Fibroblast of skin of right biceps (primary cell): ENCODE measurements at places on chromosomes 3 and 15.

DNA sequence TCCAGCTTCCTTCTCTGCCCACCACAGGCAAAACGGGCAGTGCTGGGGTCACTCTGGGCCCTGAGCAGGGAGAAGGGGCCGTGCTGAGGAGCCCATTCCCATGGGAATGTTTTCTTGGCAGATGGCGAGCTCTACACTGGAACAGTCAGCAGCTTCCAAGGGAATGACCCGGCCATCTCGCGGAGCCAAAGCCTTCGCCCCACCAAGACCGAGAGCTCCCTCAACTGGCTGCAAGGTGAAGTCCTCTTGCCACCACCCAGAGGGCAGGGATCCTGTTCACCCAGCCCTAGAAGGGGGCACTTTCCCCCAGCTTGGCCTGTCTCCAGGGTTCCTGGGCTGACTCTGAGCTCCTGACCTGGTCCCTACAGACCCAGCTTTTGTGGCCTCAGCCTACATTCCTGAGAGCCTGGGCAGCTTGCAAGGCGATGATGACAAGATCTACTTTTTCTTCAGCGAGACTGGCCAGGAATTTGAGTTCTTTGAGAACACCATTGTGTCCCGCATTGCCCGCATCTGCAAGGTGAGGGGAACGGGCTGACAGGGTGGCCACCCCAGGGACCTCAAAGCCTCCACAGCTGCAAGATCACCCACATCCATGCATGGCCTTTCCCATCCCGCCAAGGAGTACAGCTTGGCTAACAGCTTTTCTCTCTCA is 12.4 kb downstream of the CIB1 start:
- DNase-seq = peak; percentile 80

DNA sequence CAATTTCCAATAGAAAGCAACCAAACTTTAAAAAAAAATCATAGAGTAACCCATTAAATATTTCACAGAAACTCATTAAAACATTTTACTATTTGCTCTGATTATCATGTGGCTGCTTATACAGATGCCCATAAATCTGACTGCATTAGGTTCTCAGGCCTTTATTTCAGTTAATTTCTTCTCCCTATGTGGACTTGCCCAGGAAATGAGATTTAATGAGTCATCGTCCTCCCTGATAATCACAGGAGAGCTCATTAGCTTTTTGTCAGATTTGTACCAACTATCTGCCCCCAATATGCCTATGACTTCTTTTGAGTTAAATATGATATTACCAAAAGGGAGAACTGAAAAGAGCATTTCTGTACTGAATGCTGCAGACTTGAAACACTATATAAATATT is 168.0 kb downstream of the FOXB1 start:
- peak; percentile 17 for DNase-seq

DNA sequence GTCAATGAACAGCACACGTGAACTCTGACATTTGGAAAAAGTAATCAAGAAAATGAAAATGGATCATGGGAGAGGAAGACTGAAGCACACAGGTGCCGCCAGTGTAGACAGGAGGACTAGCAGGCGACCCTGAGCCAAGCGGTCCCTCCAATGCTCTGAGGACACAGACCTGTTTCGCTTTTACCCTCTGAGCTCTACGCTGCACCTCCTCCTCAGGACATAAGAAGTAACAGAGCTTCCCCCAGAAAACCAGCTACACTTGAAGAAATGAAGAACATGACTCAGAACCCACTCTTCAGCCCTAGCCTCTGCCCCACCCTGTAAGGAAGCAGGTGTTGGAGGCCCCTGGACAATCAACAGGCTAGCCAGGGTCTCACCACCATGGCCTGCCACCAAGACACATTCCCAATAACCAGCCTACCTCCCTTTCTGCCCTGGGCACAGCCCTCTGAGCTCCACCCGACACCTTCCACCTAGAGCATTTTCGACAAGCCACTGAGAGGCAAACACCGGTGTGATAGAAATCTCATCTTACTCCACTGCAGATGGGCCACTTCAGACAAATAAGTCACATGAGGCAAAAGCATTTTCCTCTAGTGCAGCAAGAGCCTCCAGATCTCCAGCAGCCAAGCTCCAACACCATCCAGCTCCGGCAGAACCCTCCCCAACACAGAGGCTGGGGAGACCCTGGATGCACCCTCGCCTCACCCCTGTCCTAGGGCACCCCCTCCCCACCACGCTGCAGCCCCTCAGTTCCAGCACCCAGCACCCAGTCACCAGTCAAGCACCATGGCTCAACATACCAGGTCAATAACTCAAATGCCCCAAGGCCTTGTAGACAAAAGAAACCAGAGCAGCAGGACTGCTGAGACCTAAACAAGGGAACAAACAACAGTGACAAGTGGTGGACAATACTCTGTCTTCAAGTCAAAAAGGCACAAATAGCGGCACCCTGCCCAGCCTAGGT is 11.4 kb downstream of the FAM174B start:
- DNase-seq = no peak

DNA sequence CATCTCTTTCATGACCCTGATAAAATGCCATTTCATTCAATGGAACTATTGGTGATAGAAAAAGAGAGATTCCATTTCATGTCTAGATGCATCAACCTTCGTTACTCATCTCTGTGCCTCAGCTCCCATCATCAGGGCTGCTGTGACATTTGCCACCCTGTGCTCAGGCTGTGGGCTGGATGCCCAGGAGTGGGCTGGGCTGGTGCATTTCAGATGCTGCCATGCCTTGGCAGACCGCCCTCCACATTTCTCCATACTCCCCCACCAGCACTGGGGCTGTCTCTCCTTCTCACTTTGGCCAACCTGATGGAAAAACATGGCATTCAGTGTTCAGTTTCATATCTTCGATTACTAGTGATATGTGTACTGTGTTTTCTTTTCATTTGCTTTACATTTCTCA is 59.1 kb downstream of the DNASE1L3 start:
- no peak for DNase-seq

GRCh38 chr3:146625186-146625775 is 20.1 kb upstream of the PLSCR5 start:
- no peak for DNase-seq

DNA sequence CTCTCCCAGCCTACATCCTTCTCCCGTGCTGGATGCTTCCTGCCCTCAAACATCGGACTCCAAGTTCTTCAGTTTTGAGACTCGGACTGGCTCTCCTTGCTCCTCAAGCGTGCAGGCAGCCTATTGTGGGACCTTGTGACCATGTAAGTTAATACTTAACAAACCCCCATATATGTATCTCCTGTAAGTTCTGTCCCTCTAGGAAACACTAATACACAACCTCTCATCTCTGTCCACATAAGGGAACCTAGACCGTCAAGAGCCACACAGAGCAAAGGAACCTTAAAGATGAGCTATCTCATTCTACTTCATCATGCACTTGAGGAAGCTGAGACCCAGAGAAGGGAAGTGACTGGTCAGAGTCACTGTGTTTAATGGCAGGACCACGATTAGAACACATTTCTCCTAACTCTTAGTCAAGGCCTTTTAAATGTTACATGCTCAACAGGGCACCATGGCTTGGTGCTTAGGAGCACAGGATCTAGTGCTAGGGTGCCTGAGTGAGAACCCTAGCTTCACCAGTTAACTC is 50.3 kb downstream of the NPTN start:
- DNase-seq = no peak

DNA sequence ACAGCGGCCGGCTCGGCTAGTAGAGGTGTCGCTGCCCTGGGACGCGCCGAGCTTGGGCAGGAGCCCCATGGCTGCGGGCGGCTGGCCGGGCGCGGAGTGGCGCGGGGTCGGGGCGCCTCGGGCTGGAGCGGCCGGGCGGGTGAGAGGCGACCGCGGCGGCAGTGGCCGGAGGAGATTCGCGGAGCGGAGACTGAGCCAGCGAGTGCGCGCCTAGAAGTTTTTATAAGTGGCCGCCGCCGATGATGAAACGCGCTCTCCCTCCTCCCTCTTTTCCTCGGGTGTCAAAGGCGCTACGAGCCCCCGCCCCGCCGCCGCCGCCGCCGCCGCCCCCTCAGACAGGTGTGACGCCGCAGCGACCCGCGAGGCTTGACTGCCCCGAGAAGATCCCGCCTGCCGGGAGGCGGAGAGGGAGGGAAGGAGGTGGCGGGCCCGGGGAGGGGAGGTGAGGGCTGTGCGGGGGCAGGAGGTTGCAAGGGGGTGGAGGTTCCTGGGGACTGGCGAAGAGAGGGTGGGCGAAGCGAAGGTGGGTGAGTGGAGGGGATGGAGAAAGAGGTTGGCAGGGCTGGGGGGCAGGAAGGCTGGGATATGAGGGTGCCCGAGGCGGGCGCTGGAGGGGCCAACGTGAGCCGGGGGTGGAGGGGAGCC is at the start of gene SLCO2A1:
SLCO2A1 (minus strand) TSS at position 192 of the 645 bp plus-strand sequence; CDS start at position 69, 123 bp downstream.
- peak; percentile 29 for DNase-seq
